ENCODE measurements at places on chromosomes 11 and 22. TPM values are rescaled to one million over a fixed set of nuclear protein-coding genes. Genes with fewer than 3 reads are reported as not detected.

The UPK3A gene
- 0.23 TPM for total RNA-seq

- no peak for DNase-seq
- H3K4me1 ChIP-seq: peaks cover 9% of the 10 kb centered on the region
- H3K36me3 ChIP-seq: no peaks in the 10 kb centered on the region
- H3K4me3 ChIP-seq: no peak overlapping the region
- no peaks in the 10 kb centered on the region for H3K27me3 ChIP-seq
- H3K27ac ChIP-seq: no peak overlapping the region
Observed at GRCh38 chr22:38924347-38924952, 33.0 kb upstream of the APOBEC3A start.

The OR5A1 gene
- total RNA-seq: not detected

GRCh38 chr11:76179147-76179546, 27.2 kb downstream of the WNT11 start:
- DNase-seq: no peak
- H3K27me3 ChIP-seq: peaks cover 2% of the 10 kb centered on the region
- peaks cover 10% of the 10 kb centered on the region for H3K4me1 ChIP-seq
- H3K36me3 ChIP-seq: no peaks in the 10 kb centered on the region
